Stomach (tissue), 19 donors: ENCODE measurements at places on chromosomes 4 and X. TPM values are rescaled to one million over a fixed set of nuclear protein-coding genes. Genes with fewer than 3 reads are reported as not detected.
A peak's percentile ranks its signal among the peaks of the same experiment; 100 is the strongest.

- H3K27ac ChIP-seq, result no peak overlapping the region
- H3K27me3 ChIP-seq, result no peaks in the 10 kb centered on the region
- H3K36me3 ChIP-seq, result no peaks in the 10 kb centered on the region
- H3K4me1 ChIP-seq, result no peaks in the 10 kb centered on the region
- no peak for DNase-seq
- no peak overlapping the region for H3K4me3 ChIP-seq
These were observed 59.8 kb upstream of the MAML3 start for GRCh38 chr4:140213749-140214148.

GRCh38 chr4:26071688-26072087 is 157.7 kb downstream of the SMIM20 start:
- no peaks in the 10 kb centered on the region for H3K4me1 ChIP-seq
- H3K4me3 ChIP-seq, result no peak overlapping the region
- H3K27me3 ChIP-seq, result no peaks in the 10 kb centered on the region
- H3K36me3 ChIP-seq, result no peaks in the 10 kb centered on the region
- no peak for DNase-seq
- H3K27ac ChIP-seq, result no peak overlapping the region

GRCh38 chr4:140250989-140251552 is 97.1 kb upstream of the MAML3 start:
- no peaks in the 10 kb centered on the region for H3K27me3 ChIP-seq
- peak overlapping the region; percentile 91 for H3K27ac ChIP-seq
- H3K4me3 ChIP-seq, result no peak overlapping the region
- no peaks in the 10 kb centered on the region for H3K36me3 ChIP-seq

- H3K4me1 ChIP-seq, result no peaks in the 10 kb centered on the region
- no peaks in the 10 kb centered on the region for H3K27me3 ChIP-seq
- H3K27ac ChIP-seq, result no peak overlapping the region
- no peak overlapping the region for H3K4me3 ChIP-seq
- H3K36me3 ChIP-seq, result no peaks in the 10 kb centered on the region
- no peak for DNase-seq
These were observed 40.1 kb downstream of the FAM241A start for GRCh38 chr4:112185334-112185733.

The CXCL8 gene
- 5.9 TPM for total RNA-seq
